Fibroblast of the aortic adventitia (primary cell): ENCODE measurements at places on chromosomes 4 and X. TPM values are rescaled to one million over a fixed set of nuclear protein-coding genes. Genes with fewer than 3 reads are reported as not detected.

GRCh38 chr4:36758312-36759178, 477.1 kb downstream of the DTHD1 start:
- DNase-seq = no peak

GRCh38 chr4:81954271-81954670, 419.5 kb downstream of the HNRNPD start:
- DNase-seq = no peak

- DNase-seq = peak; percentile 34
Measured at GRCh38 chrX:148601034-148601433, 100.6 kb downstream of the AFF2 start.

- no peak for DNase-seq
Measured at GRCh38 chr4:40214661-40215418, 18.0 kb downstream of the RHOH start.

- peak; percentile 81 for DNase-seq
Measured at GRCh38 chrX:17689971-17690409, 47.3 kb upstream of the SCML1 start.

DNA sequence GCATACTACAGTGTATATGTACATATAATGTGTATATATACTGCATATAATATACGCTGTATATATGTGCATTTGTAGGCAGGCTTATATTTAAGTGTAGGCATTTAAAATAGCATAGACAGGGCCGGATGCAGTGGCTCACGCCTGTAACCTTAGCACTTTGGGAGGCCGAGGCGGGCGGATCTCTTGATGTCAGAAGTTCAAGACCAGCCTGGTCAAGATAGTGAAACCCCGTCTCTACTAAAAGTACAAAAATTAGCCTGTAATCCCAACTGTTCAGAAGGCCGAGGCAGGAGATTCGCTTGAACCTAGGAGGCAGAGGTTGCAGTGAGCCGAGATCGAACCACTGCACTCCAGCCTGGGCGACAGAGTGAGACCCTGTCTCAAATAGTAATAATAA, 78.4 kb downstream of the JAKMIP1 start:
- DNase-seq = no peak

GRCh38 chrX:73849073-73849472, 286.1 kb downstream of the CHIC1 start:
- no peak for DNase-seq

The C1QTNF7 gene
- 0.18 and 11.8 TPM in 2 replicates for total RNA-seq

The CENPVL3 gene
- not detected in 2 replicates for total RNA-seq

DNA sequence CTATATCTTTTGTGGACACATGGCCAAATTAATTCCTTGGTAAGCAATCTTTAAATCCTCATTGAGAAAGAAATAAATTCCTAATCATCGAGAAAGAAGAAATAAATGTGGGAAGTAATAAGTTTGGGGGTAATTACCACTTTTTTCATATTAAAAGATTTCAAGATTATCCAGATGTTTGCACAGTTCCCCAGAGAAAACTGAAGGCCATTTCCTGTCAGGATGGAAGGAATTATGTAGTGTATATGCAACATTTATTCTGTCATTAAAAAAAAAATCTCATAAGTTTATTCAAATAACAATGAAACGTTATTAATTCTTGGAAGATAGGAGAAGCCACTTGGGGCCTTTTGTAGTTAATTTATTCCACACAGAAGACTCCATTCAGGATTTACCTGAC, 385.6 kb upstream of the NR3C2 start:
- no peak for DNase-seq

DNA sequence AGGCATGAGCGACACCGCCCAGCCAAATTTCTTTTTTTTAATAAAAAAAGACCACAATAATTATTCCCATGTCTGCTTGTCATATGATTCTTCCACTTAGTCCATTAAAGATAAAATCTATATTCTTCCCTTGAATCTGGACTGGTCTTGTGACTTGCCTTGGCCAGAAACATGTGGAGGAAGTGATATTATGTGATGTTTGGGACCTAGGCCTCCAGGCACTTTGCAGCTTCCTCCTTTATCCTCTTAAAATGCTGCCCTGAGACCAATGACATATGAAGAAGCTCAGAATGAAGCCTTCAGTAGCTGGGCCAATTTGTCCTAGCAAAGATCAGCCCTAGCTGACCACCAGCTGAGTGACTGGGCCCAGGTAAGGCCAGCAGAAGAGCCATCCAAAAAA, 250.0 kb downstream of the INPP4B start:
- no peak for DNase-seq

The NAT8L gene
- total RNA-seq = 0.09 and 0.25 TPM in 2 replicates

The ASB9 gene
- 0.18 TPM in 1 of 2 replicates, not detected in the other for total RNA-seq

DNA sequence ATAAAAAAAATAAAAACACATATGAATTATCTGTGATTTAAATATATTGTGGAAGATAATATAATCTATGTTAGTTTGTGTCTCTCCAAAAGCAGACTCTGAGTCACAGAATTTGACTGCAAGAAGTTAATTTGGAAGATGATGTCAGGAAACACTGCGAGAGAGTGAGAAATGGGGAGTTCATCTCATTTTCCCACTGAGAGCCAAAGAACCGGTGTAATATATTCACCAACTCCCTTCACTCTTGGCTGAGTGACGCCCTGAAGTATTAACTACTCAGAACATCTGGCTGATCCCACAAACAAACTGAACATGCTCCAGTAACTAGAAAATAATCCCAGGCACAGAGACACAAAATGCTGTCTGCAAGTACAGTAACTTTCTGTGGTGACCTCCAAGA, 345.8 kb upstream of the SPANXN1 start:
- DNase-seq = no peak

DNA sequence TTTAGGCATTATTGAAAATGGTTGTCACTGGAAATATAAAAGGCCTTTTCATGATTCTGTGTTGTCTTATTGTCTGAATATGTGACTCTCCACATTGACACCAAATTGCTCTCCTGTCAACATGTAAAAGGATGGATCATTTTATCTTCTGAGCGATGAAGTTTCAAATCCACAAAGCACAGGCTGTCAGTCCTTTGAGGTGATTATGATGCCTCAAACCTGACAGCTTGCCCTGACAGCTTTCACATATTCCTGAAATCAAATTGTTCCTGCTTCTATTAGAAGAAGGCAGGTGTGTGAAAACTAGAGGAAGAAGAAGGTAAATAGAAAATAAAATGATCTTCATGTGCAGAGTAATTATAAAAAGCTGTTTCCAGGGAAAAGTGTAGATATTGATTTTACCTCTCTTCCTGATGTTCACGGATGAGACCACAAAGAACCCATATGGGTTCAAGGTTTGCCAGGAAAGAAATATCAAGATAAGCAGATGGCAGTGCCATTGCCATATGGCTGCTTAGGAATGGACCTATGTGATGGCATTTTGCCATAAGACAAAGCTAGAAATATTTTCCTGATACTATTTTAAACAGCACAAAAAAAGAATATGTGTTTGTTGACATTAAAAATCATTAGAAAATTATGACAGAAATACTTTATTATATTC, 1006.3 kb upstream of the AGA start:
- no peak for DNase-seq

DNA sequence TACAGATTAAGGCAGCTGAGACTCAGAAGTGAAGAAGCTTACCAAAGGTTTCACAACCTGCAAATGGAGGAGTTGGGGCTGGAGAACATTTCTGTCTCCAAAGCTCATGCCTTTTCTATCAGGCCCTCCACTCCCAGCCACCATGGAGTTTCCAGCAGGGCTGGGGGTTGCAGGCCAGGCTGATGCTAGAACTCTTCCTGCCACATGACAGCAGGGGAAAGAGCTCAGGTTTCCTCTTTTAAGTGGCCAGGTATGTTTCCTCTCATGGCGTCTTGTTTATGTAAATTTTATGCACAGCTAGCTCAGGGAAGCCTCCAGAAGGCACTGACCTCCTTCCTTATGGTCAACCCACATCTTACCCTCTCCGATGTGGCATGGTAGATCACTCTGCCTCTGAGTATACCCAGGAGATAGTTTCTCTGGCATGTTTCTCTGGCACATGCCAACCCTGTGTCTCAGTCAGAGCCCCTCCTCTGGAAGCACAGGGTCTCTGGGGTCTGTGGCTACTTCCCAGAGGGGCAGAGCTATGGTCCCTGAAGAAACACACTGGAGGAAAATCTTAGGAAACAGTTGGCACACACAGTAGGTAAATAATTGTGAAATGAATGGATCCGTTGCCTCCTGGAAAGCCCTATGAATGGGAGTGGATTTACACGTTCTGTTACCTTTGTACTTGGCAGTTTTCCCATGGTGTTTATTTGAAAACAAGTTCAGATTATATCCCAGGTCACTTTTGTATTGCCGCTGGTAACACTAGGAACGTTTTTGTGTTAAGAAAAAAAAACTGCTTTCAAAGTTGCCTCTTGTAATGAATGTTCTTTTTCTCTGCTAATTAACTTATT, 28.9 kb downstream of the PDK3 start:
- DNase-seq = no peak

DNA sequence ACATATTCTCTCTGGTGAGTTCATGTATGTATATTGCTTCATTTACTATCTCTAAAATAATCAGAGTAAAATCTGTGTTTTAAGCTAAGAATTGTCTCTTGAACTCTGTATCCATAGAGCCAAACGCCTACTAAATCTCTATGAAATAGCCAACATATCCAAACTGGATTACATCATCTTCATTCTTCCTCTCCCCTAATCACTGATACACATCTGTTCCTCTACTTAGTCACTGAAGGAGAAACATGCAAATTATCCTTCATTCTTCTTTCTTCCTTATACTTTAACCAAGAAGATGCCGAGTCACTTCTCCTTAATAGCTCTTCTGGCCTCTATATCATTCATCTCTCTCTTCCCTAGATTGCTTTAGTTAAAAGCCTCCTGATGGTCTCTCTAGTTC, 630.4 kb upstream of the FTHL17 start:
- DNase-seq = no peak

GRCh38 chr4:154960476-154960875, 179.4 kb downstream of the RBM46 start:
- no peak for DNase-seq

DNA sequence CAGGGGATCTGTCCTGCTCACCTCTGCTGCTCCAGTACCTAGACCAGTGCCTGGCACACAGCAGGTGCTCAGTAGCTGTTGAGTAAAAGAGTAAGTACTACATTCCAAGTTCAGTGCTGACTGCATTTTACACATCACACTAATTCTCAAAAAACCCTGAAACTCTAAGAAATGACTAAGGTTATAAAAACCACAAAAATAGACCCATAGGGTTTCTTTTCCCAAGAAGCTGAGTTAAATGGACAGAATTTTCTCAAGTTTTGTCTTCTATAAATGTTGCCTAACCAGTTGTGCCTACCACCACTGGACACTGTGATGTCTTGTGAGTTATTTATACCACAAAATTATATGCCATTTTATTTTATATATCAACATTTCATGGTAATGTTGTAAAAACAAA, 78.9 kb upstream of the RXFP1 start:
- DNase-seq = no peak

The AREG gene
- total RNA-seq = 0.54 TPM in 1 of 2 replicates, not detected in the other

DNA sequence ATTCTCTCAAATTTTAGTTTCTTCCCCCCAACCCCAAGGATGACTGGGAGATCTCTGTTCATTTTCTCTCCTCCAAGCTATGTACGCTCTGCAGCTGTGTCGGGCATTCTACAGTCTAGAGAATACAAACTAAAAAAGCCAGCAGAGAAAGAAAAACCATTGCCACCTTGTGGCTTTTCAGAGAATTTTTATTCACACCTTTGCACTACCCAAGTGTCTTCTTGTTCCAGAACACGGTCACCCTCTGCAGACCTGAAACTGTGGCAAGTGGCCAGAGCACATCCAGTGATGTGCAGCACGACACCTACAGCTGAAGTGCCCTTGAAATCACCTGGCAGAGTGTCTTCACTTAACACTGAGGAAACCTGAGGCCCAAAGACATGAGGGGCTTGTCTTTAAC, 68.6 kb downstream of the CHST7 start:
- DNase-seq = peak; percentile 33

DNA sequence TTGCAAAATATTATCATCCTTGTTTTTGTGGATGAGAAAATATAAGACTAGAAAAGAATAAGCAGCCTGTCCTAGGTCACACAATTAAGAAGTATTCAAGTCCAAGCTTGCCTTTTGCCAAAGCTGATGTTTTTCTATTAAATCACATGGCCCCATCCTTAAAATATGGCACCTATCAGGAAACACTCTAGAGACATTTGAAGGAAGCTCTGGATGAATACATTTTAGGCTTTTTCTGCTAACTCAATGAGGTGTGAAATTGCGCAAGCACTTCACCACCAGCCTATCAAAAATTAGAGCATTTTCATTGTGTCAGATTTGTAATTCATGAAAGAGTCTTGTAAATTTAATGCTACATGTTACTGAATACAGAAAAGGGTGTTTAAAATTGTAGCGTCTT, 251.1 kb upstream of the MAD2L1 start:
- no peak for DNase-seq

The ARHGAP4 gene
- 0.27 and 6.0 TPM in 2 replicates for total RNA-seq

GRCh38 chr4:182493377-182493776, 250.2 kb downstream of the TENM3 start:
- DNase-seq = no peak

GRCh38 chr4:139735381-139736273, 70.0 kb downstream of the MGST2 start:
- peak; percentile 7 for DNase-seq

DNA sequence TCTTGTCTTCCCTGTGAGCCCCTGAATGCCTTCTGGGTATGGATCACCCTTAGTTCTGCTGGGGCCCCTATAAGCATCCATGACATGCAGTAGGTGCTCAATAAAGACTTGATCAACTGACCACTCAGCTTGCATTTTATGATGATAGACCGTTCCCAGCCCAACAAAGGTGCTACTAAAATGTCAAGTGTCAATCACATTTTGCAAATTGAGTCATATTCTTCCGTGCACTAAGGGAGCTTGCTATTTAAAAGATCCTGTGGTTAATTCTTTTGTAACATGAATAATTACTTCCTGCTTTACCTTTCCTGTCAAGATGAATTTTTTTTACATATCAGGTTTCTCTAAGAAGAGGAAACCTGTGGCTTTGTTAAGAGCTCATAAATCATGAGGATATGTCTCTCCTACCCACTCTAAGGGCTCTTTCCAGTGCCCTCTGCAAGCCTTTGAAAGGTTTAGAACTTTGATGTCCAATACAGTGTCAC, 47.6 kb downstream of the SH3KBP1 start:
- DNase-seq = no peak

GRCh38 chrX:5748586-5749150, 480.0 kb downstream of the NLGN4X start:
- no peak for DNase-seq
